ENCODE measurements at places on chromosomes 12 and 14.

GRCh38 chr12:78964521-78964920, 99.9 kb downstream of the SYT1 start:
- DNase-seq, result no peak

- DNase-seq, result no peak
Observed at GRCh38 chr14:96576937-96577336, 74.8 kb downstream of the PAPOLA start.

DNA sequence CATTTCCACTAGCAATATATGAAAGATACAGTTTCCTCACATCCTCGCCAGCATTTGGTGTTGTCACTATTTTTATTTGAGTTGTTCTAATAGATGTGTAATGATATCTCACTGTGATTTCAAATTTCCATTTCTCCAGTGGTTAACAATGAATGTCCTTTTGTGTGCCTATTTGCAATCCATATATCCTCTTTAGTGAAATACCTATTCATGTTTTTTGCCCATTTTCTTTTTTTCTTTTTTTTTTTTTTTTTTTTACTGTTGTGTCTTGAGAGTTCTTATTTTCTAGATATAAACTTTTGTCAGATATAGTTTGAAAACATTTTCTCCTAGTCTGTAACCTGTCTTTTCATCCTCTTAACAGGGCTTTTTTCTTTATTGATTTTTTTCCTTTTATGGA, 79.0 kb downstream of the FBXL14 start:
- DNase-seq, result no peak

- no peak for DNase-seq
Observed at GRCh38 chr12:5622280-5622679, 190.4 kb downstream of the NTF3 start.

GRCh38 chr12:119869720-119870119, 7.4 kb downstream of the CIT start:
- peak; percentile 73 for DNase-seq

GRCh38 chr14:27184427-27184826, 586.6 kb upstream of the NOVA1 start:
- peak; percentile 7 for DNase-seq

- DNase-seq, result no peak
Observed at GRCh38 chr14:76908834-76909233, 82.6 kb downstream of the LRRC74A start.

DNA sequence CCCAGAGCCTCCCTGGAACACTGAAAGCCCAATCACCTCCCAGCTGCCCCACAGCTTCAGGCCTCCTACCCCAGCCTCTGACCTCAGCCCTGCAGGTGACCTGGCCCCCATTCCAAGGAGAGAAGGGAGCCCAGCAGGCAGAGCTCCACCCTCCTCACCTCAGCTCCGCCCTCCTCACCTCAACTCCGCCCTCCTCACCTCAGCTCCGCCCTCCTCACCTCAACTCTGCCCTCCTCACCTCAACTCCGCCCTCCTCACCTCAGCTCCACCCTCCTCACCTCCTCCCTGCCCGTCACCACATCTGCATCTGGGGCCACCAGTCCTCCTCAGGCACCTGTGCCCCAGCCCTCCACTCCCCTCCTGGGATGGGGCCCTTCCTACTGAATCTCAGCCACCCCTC, 112.2 kb upstream of the SFSWAP start:
- DNase-seq, result no peak

- DNase-seq, result no peak
Observed at GRCh38 chr12:87828382-87828973, 200.7 kb downstream of the C12orf50 start.

GRCh38 chr12:72010356-72010755, 71.7 kb downstream of the TPH2 start:
- DNase-seq, result no peak

- DNase-seq, result peak; percentile 9
Observed at GRCh38 chr14:29521526-29522137, 406.0 kb downstream of the PRKD1 start.

GRCh38 chr12:59808317-59808910, 212.6 kb downstream of the SLC16A7 start:
- DNase-seq, result peak; percentile 47

GRCh38 chr14:55220230-55220629, 28.8 kb upstream of the DLGAP5 start:
- DNase-seq, result no peak

- peak; percentile 30 for DNase-seq
Observed at GRCh38 chr12:114904254-114905003, 220.5 kb upstream of the TBX3 start.

DNA sequence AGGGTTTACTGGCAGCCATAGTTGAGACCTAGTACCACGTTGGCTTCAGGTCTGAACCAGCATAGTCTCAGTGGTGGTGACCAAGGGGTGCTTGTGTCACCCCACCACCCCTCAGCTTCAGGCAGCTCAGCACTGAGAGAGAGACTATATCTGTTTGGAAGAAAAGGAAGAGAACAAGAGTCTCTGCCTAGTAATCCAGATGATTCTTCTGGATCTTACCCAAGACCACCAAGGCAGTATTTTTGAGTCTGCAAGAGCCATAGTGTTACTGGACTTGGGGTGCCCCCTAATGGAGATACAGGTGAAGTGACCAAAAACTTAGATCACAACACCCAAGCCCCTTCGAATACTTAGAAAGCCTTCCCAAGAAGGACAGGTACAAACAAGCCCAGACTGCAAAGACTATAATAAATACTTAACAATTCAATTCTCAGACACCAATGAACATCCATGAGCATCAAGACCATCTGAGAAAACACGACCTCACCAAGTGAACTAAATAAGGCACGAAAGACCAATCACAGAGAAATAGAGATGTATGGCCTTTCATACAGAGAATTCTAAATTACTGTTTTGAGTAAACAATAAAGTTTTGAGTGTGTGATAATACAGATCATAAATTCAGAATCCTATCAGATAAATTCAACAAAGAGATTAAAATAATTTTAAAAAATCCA, 107.0 kb downstream of the HELB start:
- peak; percentile 75 for DNase-seq

DNA sequence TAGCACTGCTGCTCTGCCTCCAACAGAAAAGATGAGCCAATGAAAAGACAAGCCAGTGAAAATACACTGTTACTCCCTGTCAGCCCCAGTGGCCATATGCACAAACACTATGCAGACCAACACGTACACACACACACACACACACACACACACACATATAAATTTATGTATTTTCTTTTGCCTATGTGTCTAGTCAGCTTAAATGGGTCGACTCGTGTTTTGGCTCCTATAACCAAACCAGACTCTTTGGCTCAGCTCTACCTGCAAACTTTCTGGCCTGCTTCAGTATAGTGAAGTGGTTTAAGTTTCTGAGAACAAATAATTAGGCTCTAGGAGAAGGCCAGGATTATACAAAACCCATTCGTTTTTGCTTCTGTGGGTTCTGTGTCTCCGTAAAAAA, 30.3 kb upstream of the PMCH start:
- DNase-seq, result no peak

GRCh38 chr12:90287585-90287984, 578.9 kb upstream of the ATP2B1 start:
- no peak for DNase-seq

DNA sequence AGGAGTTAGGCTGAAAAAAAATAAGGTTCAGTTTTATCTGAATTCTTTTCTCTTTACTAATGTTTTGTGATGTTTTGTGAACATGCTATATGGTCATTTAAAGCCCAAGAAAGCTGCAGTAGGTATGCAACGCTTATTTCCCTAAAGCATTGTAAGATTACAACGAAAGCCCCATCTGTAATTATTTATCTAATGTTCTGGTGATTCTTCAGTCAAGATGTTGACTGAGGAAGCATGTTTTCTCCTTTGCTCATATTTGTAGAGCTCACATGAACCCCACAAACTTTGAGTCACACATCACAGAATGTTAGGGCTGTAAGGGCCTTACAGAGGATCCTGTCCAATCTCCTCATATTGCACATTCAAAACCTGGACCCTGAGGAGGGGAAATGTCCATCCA, 3.2 kb upstream of the TUBA1C start:
- DNase-seq, result peak; percentile 20

DNA sequence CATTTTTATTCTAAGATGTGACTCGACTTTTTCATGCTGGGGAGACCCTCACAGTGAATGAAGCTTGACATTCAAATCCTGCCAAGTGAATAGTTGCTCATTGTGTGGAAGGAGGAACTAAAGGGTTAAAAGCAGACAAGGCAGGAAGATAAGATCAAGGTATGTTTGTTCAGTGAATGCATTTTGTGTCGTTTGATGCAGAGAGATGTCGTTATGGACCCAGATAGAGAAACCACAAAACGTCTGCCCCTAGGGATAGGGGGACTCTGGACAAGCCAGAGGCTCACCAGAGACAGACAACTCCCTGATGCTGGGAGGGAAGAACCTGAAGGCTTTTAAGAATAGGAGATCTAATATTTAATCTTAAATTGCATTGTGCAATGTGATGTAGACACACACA, 72.5 kb upstream of the MYL2 start:
- no peak for DNase-seq

DNA sequence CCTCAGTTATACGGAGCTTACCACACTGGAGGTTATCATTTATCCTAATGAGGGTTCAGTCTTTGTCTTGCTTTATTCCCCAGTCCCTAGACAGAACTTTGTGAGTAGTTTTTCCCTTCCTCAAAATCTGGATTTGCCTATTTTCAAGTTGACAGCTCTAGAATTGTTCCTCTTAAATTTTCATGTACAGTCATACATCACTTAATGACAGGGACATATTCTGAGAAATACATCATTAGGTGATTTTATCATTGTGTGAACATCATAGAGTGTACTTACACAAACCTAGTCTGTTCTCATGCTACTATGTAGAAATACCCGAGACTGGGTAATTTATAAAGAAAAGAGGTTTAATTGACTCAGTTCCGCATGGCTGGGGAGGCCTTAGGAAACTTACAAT, 3.1 kb downstream of the PRKAB1 start:
- DNase-seq, result no peak

- DNase-seq, result peak; percentile 34
Observed at GRCh38 chr12:94560431-94561221, 89.7 kb downstream of the TMCC3 start.

DNA sequence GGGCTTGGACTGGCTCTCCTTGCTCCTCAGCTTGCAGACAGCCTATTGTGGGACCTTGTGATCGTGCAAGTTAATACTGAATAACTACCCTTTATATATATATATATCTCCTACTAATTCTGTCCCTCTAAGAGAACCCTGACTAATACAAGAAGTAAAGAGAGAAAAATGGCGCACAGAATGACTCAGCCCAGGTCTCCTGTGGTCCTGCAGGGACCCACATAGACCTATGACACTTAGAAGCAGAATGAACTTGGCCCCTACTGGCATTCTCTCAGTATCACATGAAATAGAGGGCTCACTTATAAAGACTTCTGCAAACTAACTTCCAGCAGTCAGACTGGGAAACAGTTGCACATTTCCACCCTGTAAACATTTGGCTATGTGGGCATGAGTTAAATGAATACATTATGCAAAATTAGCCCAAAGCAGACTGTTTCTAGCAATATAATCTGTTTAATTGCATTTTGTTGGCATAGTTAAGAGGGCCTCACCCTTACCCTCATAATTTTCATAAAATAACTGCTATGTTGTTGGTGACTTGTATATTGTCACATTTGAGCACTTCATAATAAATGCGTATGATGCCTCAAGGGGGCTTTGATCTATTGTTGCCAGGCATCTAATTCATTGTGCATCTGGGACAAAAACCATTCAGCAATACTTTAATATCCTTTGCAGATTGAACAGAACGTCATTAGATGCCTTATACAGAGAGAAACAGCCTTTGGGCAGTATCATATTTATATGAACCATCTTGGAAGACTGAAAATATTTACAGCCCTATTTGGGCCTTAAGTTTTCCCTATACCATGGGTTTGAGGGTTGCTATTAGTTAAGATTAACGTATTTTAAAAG, 349.7 kb upstream of the DIO2 start:
- no peak for DNase-seq

DNA sequence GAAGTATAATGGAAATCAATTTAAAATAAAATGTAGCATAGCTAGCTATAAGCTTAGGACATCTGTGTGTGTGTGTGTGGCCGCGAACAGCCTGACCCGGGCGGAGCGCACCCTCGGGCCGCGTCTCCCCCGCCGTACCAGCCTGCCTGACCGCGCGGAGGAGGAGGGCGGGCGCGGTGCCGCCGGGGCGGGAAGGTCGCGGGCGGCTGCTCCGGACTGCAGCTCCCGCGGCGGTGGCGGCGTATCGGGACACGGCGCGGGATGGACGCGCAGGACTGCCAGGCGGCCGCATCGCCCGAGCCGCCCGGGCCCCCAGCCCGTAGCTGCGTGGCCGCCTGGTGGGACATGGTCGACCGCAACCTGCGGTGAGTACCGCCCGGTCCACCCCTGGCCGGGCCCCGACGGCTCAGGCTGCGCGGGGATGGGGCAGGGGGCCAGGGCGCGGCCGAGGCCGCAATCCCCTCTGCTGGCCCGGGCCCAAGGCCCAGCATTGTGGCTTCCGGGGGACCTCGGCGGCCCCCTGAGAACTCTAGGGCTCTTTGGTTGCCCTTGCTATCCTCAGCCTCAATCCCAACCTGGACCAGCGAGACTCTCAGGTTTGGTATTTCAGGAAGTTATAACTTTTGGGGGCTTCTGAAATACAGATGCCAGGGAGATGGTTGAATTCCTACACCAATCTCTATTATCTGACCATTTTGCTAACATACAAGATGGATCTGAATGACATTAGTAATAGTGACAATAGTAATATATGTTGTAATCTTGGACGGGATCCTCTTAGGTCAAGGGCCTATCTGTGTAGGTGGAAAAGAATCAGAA, at the start of gene ABHD12B:
TSS of gene ABHD12B (plus strand) at position 140 of the 819 bp plus-strand sequence. CDS start at position 262, 122 bp downstream.
- no peak for DNase-seq

GRCh38 chr14:104184911-104185499, 46.6 kb downstream of the KIF26A start:
- DNase-seq, result no peak

DNA sequence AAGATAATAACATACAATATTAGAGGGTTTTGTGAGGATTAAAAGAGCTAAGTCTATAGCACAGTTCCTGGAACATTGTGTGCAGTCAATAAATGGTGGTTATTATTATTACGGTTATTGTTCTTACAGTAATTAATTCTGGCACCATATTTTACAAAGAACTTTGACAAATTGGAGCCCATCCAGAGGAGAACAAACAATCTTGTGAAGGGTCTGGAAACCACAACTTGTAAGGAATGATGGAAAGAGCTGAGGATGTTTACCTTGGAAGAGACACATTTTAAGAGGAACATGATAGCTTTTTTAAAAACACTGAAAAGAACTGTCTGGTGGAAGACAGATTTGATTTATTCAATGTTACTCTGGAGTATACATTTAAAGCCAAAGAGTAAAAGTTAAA, 150.5 kb upstream of the KRR1 start:
- peak; percentile 56 for DNase-seq

DNA sequence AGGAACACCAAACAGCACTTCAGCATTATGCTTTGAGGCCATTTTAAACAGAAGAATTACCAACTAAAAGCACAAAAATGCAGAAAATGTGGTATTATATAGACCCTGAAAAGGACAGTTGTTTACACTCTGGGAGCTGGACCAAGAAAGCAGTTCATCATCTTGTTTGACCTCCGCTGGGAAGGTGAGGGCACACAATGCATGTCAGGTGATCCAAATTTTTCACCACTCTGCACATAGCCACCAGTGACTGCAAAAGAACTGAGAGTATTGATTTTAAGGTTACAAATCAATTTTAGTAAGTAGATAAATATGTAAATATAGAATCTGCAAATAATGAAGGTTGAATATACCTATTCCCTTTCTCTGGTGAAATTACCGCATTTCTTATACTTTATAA, 119.6 kb downstream of the SLC16A7 start:
- DNase-seq, result no peak

- DNase-seq, result no peak
Observed at GRCh38 chr12:90076851-90077319, 368.2 kb upstream of the ATP2B1 start.
